ENCODE measurements at places on chromosomes 11 and 22.

- DNase-seq = no peak
Observed at GRCh38 chr11:47003180-47003877, 66.8 kb downstream of the CSTPP1 start.

GRCh38 chr11:6481924-6482275, 599 bp downstream of the TIMM10B start:
- DNase-seq = no peak

- DNase-seq = no peak
Observed at GRCh38 chr11:69416762-69417698, 64.4 kb upstream of the LINC01488 start.

DNA sequence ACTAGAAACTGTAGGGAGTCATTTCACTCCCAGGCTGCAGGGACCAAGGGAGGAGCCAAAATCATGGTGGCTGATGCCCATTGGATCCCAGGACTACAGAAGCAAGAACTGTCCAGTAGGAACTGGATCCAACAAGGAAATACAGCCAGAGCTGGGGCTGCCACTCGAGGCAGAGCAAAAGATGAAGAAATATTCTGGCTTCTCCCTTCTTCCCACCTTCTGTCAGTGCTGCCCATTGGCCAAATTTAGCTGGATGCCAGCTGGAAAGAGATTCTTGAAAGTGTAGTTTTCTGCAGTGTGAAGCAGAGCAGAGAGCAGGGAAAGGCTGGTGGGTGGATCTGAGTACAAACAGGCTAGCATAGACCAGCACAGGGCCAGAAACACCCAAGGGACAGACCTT, 45.6 kb downstream of the COMMD9 start:
- no peak for DNase-seq

DNA sequence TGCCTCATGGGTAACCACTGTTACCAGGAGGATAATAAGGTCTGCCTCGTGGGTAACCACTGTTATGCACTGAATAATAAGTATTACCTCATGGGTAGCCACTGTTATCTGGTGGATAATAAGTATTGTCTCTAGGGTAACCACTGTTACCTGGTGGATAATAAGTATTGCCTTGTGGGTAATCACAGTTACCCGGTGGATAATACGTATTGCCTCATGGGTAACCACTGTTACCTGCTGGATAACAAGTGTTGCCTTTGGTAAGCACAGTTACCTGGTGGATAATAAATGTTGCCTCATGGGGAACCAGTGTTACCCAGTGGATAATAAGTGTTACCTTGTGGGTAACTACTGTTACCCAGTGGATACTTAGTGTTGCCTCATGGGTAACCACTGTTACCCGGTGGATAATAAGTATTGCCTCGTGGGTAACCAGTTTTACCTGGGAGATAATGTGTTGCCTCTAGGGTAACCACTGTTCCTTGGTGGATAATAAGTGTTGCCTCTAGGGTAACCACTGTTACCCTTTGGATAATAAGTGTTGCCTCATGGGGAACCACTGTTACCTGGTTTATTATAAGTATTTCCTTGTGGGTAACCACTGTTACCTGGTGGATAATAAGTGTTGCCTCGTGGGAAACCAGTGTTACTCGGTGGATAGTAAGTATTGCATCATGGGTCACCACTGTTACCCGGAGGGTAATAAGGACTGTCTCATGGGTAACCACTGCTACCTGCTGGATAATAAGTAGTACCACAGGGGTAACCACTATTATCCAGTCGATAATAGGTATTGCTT, 10.6 kb upstream of the NXPE4 start:
- no peak for DNase-seq

GRCh38 chr22:26487996-26488395, 4.3 kb downstream of the SRRD start:
- DNase-seq = no peak

- DNase-seq = no peak
Observed at GRCh38 chr11:32100495-32100894, 9.6 kb downstream of the RCN1 start.

Measured in NCI-H2081 treated with DMSO at 0.1 percent for 48 hours (cell line).